Chondrocyte (in vitro differentiated cells): ENCODE measurements at places on chromosomes 7 and 10. TPM values are rescaled to one million over a fixed set of nuclear protein-coding genes. Genes with fewer than 3 reads are reported as not detected.

- DNase-seq = no peak
- H3K4me1 ChIP-seq = no peaks in the 10 kb centered on the region
- H3K27me3 ChIP-seq = no peaks in the 10 kb centered on the region
These were observed 10.4 kb upstream of the TNKS2 start for GRCh38 chr10:91787810-91788209.

- DNase-seq = no peak
- H3K27ac ChIP-seq = no peak overlapping the region
- peaks cover 5% of the 10 kb centered on the region for H3K4me1 ChIP-seq
- no peaks in the 10 kb centered on the region for H3K27me3 ChIP-seq
- H3K36me3 ChIP-seq = peaks cover 2% of the 10 kb centered on the region
- H3K4me3 ChIP-seq = no peak overlapping the region
These were observed 151.3 kb upstream of the ADO start for GRCh38 chr10:62653254-62653653.

DNA sequence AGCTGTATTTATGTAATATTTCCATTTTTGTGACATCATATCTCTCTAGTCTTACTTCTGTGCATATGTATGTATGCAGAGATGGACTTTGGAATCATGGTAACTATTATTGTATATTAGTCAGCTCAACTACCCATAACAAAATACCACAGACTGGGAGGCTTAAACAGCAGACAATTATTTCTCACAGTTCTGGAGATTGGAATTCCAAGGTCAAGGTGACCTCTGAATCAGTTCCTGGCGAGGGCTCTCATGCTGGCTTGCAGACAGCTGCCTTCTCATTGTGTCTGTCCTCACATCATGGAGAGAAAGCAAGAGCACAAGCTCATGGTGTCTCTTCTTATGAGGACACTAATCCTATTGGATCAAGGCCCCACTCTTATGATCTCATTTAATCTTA lies 79.1 kb downstream of the RAMP3 start:
- peaks cover 65% of the 10 kb centered on the region for H3K27me3 ChIP-seq
- no peak overlapping the region for H3K4me3 ChIP-seq
- H3K27ac ChIP-seq = no peak overlapping the region
- DNase-seq = no peak

DNA sequence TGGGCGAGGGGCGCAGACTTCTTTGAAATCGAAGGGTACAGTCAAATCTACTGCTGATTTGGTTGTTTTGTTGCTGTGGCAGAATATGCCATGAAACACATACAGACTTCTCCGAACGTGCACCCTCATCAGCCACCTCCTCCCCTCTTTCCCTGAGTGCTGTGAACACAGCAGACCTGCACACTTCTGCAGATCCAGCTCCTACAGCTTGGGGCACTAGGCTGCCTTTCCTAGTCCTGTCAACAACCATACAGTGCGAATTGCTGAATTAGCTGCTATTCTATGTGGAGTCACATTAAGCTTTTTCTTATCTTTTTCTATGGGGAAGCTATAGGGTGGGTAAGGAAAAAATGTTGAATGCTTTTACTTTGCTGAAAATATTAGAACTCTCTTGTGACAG lies 57.5 kb downstream of the COL17A1 start:
- peaks cover 3% of the 10 kb centered on the region for H3K4me1 ChIP-seq
- H3K27ac ChIP-seq = peak overlapping the region; percentile 47
- no peak overlapping the region for H3K4me3 ChIP-seq
- no peaks in the 10 kb centered on the region for H3K27me3 ChIP-seq
- no peak for DNase-seq

DNA sequence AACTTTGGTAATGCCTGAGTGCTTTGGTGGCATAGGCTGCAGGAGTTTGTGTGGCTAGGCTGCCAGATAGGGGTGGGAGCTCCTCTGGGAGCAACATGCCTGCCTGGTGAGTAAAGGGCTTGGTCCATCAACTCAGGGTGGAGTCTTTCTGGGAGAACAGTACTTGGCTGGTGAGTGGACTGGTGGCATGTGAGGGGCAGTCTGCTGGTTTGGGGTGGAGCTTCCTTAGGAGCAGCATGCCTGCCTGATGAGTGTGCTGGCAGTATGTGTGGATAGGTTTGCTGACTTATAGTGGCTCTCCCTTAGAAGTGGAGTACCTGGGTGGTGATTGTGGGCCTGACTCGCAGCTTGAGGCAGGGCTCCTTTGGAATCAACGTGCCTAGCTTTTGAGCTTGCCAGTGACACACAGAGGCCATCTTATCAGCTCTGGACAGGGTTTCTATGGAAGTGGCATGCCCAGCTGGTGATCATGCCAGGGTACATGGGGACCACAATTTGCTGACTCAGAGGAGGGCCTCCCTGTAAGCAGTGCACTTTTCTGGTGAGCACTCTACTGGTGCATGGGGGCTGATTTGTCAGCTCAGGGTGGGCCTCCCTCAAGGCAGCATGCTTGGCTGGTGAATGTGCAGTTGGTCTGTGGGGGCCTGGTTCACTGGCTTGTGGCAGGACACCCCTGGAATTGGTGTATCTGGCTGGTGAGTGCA lies 35.0 kb upstream of the SRI start:
- no peaks in the 10 kb centered on the region for H3K36me3 ChIP-seq
- H3K27me3 ChIP-seq = peaks cover 6% of the 10 kb centered on the region
- DNase-seq = no peak
- H3K4me1 ChIP-seq = no peaks in the 10 kb centered on the region
- H3K27ac ChIP-seq = no peak overlapping the region
- H3K4me3 ChIP-seq = no peak overlapping the region

The AGAP6 gene
- total RNA-seq = 8.8 to 17.5 TPM (median 9.1 TPM) in 3 replicates
